ENCODE measurements at places on chromosomes 5 and 9.
A peak's percentile ranks its signal among the peaks of the same experiment; 100 is the strongest.

GRCh38 chr5:37153661-37154060, 95.5 kb downstream of the CPLANE1 start:
- no peak for ATAC-seq

DNA sequence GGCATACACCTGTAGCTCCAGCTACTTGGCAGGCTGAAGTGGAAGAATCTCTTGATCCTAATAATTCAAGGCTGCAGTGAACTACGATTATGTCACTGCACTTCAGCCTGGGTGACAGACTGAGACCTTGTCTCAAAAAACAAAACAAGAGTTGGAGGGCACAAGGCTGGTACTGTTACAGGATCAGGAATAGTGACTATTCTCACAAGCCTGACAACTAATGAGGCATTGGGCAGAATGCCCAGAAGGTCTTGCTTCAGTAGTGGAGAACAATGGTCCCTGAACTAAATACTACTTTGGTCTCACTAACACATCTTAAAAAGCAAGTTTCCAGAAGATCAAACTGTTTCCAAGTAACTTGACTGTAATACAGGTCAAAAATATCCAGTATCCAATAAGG, 182.9 kb upstream of the RFX3 start:
- peak; percentile 78 for ATAC-seq

- ATAC-seq, result no peak
Measured at GRCh38 chr5:170186856-170187255, 45.9 kb upstream of the C5orf58 start.

DNA sequence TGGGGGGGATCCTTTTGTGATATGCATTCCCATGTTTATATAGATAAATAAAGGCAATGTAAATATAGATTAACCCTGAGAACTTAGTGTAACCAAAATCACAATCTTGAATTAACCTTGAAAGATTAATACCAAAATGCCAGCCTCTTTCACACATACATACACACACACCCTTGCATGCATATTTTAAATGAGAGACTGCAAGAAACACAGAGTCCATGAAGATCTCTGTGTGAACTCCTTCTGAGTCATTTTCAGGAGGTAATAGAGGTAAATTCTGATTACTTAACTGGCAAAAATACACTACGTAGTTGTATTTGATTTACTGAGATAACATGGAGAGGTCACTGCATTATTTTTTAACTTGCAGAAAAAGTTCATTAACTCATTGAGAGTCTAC, 118.0 kb downstream of the SLF1 start:
- no peak for ATAC-seq

All from esophagus mucosa (tissue), 1 donor.